Ecto neural progenitor cell (in vitro differentiated cells): ENCODE measurements at places on chromosomes 4 and X.

- no peak for DNase-seq
Measured at GRCh38 chrX:27751976-27752375, 55.8 kb upstream of the MAGEB10 start.

DNA sequence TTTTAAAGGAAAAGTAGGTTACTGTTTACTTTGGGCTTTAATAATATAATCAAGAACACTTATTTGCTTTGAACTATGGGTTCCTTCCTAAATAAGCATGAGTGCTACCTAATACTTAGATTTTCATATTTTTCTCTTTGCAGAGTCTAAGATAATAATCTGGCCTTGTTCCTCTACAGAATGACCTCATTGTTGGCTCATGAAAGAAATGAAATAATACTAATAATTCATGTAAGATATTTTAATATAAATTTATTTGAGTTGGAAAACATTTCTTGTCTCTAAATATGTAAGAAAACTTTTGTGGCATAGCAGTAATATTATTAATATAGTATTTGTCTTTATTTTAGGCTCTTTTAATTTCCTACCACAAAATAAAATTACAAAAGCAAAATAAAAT is 601.3 kb downstream of the IQCM start:
- DNase-seq: no peak

GRCh38 chr4:175932116-175932515 is 120.1 kb upstream of the GPM6A start:
- DNase-seq: no peak

- peak; percentile 80 for DNase-seq
Measured at GRCh38 chr4:94758141-94758699, 465 bp downstream of the BMPR1B start.

DNA sequence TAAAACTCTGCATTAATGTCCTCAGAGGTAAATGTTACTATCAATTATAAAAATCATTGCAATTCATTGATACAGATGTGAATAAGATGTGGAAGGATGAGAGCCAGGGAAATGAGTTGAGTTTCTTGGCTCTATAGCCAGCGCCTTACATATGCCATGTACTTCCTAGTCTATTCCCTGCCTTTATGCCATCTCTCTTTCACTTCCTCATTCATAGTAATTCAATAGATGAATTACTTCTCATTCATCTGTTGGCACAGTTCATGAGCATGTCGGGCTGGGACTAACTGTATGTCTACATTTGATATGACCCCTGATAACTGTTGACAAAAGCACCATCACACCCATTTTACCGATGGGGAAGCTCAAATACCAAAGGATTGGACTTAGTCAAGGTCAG is 55.7 kb downstream of the LNX1 start:
- DNase-seq: no peak

DNA sequence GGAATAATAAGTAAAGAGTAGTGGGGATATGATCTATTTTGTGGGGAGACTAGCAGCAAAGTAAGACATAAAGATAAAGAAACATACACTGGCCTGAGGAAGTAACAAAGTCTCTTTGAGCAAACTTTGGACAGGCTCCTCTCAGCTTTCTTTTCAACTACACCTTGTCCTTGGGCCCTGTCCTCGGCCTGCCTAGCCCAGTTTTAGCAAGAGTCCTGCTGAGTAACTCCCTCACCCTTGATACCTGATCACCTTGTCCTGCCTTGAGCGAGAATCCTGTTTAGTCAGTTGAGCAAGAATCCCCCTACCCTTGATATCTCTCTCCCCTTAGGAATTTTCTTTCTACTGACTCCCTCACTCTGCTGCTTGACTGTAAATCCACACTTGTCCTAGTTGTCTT is 11.5 kb downstream of the HNRNPH2 start:
- DNase-seq: no peak

DNA sequence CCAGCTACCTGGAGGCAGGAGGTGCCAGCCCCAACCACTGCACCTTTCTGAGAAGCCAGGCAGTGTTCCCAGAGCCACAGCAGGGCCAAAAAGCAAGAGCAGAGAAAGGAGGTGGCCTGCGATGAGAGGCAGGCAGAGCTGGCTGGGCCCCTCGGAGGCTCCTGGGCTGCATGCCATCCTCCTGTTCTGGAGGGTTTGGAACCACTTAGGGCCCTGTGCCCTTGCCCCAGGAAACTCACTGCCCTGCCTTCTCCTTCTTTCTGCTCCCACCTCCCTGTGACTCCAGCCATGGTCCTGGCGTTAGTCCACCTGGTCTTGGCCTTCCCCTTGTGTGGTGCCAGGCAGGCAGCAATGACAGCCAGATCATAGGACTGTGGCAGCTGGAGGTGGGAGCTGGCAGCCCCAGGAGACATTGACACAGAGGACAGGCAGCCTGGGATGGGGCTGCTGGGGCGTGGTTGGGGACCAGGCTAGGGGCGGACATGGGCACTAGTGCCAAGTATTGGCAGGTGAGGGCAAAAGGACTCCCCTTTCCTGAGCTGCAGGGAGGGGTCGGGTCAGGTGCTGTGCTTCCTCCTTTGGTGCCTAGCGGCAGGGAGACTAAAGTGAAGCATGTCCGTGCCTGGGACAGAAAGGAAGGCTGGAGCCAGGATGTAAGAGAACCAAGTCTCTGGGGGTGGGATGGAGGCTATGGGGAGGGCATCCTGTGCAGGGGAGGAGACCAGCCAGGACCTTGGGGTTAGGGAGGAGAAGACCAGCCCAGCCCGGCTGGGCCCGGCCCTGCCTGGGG is 1.4 kb downstream of the APLN start:
- DNase-seq: peak; percentile 21

DNA sequence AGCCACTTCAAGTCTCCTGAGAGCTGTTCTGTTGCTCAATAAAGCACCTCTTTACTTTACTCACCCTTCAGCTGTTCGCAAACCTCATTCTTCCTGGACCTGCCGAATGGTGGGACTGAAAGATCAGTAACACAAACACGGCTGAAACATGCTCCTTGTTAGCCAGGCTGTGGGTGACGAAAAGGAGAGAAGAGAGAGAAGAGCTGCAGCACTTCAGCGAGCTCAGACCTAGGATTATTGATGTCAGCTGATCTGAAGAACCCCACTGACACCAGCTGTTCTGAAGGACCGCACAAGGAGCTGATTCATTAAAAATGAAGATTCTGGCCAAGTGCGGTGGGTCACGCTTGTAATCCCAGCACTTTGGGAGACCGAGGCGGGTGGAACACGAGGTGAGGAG is 2020.0 kb upstream of the ADGRL3 start:
- DNase-seq: no peak

DNA sequence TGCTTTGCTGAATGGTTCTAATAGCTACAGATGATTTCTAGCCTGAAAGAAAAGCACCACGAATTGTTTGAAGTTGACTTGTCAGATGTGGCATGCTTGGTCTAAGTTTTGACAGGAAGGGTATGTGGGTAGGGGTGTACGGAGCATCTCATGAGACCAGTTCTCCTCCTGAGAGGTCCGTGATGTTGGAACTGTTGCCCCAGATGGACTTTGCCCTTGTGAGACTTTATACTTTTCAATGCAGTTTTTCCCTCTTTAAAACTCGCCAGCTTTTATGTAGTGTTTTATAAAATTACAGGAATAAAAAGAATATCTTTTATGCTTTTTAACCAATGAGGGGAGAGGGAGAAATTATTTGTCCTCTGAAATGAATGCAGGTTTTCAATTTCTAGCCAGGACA is 16.6 kb upstream of the XG start:
- DNase-seq: no peak
